ENCODE measurements at places on chromosomes 5 and 9.

- no peak for DNase-seq
These were observed 2.1 kb downstream of the PRRC1 start for GRCh38 chr5:127519527-127519926.

DNA sequence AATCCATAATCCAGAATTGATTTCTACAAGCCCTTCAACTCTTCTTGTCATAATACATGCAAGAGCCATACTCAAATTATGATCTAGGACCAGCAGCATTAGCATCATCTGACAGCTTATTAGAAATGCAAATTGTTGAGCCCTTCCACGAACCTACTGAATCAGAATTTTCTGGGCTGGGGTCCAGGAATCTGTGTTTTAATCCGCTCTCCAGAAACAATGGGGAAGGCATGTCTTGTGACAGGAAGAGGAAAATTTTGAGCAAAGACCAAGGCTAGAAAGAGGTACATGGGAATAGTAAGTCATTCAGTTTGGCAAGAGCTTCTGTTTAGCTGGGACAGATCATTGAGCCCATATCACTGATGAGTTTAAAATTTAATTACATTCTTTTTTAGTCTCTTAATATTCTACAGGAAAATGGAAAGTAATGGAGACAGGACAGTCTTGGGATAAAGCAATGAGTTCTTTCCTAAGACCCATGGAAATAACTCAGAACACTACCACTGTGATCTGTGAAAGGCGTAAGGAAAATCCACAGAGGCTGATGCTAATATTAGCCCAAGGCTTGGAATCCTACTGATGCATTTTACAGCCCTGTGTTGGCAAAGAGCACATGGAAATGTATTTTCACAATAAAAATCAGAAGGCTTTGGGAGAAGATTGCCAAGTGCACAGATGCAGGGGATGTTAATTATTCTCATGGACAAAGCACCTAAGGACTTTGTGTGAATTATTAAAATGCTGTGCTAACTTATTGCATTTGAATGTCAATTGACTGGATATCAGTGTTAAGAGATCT is 73.7 kb upstream of the STK32A start:
- DNase-seq = no peak

DNA sequence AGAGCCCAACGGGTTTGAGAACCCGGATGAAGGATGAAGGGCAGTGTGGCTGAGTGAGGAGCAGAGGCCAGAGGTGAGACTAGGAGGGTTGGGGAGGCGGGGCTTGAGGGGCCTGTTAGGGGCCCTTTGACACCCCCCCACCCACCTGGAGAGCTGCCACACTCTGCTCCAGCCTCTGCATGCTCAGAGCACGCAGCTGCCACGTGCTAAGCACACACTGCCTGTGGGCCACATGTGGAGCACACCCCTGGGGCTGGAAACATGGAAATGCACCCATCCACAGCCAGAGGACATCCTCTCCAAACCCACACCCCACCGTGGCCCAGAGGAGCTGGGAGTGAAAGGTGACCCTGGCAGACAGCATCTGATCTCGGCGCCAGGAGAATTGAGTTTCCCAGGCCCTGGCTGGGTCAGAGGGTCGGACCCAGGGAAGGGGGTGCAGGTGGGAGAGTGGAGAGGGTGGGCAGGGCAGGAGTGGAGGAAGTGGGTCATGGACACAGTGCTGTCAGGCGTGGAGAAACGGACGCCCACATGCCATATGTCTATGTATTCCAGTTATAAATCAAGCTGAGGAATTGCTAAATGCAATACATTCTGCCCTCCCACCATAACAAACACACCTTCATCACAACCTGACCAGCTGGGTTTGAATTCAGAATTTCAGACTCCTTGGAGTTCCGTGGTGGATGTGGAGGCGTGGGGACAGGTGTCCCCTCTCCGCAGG is 5.9 kb downstream of the DNM1 start:
- no peak for DNase-seq

DNA sequence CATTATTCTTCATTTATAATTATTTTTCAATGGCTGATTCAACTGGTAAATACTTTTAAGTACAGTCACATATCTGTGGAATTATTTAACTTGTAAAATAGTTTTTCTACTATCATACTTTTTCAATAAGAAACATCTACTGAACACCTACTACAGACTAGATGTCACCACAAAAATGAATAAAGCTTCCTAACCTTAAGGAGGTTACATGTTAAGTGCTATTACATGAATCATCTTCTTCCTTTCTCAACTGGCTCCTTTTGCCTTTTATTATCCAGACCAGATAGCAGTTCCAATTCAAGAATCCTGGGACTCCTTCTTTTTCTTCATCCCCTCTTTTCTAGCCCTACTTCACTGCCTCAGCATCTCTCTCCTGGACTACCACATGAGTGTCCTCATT is 4.7 kb downstream of the PGGT1B start:
- no peak for DNase-seq
